ENCODE measurements at places on chromosomes 5 and 9.
A peak's percentile ranks its signal among the peaks of the same experiment; 100 is the strongest.

- DNase-seq, result peak; percentile 94
Measured at GRCh38 chr9:12784461-12785259, 9.8 kb downstream of the LURAP1L start.

- DNase-seq, result no peak
Measured at GRCh38 chr9:127112056-127112455, 10.4 kb downstream of the ANGPTL2 start.

DNA sequence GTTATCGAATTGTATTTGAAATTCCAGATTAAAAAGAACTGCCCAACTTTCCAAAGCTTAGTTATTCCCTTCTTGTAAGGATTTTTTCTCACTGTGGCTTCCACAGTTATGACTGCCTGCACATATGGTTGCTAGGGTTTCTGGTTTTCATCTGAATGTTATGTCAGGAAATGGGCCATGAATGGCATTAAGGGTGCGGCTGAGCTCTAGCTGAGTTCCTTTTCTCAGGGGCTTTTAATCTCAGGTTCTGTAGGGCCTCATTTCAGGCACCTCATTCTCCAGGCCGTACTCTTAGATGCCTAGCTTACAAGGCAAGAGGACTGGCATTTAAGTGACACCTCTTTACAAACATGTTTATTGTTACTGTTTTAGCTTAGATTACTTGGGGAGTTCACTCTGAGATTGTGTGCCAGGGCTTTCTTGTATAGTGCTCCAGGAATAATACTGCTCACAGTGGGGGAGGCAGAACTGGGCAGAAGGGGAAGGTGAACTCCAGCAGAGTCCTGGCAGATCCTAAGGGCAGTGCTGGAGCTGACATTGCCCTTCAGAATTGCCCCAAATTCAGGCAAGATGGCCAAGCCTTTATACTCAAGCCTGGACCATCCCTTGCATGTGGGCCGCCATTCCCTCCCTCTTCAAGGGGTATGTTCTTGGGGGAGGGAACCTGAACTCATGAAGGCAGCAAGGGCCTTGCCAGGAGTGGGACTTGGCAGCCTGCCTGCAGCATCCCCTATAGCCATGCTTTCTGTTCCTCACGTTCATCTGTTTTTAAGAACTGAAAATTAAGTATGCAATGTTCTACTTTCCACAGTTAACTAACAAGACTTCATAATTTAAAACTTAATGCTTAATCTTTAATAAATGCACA is 111.5 kb downstream of the KDM4C start:
- no peak for DNase-seq

- DNase-seq, result no peak
Measured at GRCh38 chr5:33526755-33527154, 86.0 kb downstream of the TARS1 start.

- DNase-seq, result no peak
Measured at GRCh38 chr9:105881021-105881420, 186.7 kb downstream of the TMEM38B start.

- DNase-seq, result no peak
Measured at GRCh38 chr5:90014420-90014819, 395.1 kb downstream of the CETN3 start.

- no peak for DNase-seq
Measured at GRCh38 chr5:116361171-116361967, 213.3 kb downstream of the SEMA6A start.

- DNase-seq, result no peak
Measured at GRCh38 chr9:112198646-112199045, 23.5 kb upstream of the SUSD1 start.

DNA sequence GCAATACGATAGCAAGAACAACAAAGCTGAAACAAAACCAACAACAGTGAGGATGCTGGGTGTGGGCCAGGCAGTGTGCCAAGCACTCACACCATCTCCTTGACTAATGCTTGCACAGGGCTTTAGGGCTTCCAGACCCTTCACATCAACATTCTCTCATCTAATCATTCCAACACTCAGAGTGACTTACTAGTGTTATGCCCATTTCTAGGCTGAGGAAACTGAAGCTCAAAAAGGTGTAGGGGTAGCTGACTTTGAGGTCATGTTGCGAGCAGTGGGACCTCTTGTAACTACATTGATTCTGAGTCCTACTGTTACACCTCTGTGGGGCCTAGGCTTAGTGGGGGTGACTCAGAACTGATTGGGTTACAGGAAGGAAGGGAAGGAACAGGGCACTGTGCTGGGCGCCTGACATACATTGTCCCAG is 9.7 kb downstream of the ANGPTL2 start:
- no peak for DNase-seq

GRCh38 chr5:148716716-148717115 is 62.4 kb upstream of the HTR4 start:
- DNase-seq, result no peak

DNA sequence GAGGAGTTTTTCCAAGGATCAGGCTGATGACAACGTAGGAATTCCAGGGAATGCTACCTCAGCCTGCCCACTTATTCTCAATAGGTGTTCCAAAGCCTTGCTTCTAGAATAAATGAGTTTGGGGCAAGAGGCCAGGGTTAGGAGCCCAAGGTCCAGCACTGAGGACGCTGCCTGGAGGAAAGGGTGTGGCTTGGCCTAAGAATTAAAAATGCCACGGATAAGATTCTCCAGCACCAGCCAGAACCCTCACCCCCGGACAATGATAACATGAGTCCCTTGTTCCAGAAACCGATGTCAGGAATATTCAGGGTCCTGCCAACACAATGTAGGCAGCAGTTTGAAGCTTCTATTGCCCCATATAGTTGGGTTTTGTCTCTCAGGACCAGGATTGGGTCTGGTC is 7.6 kb downstream of the SPRY4 start:
- no peak for DNase-seq

DNA sequence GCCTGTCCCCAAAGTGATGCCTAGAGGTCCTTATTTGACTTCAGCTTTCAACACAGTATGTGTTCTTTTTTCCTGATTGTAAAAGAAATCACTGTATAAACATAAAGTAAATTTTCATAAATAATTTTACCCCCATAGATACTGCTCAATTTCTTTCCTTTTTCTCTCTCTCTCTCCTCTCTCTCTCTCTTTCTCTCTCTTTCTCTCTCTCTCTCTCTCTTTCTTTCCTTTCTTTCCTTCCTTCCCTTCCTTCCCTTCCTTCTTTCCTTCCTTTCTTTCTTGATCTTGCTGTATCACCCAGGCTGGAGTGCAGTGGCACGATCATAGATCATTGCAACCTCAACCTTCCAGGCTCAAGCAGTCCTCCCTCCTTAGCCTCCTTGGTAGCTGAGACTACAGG is 64.8 kb downstream of the PDZD2 start:
- no peak for DNase-seq

DNA sequence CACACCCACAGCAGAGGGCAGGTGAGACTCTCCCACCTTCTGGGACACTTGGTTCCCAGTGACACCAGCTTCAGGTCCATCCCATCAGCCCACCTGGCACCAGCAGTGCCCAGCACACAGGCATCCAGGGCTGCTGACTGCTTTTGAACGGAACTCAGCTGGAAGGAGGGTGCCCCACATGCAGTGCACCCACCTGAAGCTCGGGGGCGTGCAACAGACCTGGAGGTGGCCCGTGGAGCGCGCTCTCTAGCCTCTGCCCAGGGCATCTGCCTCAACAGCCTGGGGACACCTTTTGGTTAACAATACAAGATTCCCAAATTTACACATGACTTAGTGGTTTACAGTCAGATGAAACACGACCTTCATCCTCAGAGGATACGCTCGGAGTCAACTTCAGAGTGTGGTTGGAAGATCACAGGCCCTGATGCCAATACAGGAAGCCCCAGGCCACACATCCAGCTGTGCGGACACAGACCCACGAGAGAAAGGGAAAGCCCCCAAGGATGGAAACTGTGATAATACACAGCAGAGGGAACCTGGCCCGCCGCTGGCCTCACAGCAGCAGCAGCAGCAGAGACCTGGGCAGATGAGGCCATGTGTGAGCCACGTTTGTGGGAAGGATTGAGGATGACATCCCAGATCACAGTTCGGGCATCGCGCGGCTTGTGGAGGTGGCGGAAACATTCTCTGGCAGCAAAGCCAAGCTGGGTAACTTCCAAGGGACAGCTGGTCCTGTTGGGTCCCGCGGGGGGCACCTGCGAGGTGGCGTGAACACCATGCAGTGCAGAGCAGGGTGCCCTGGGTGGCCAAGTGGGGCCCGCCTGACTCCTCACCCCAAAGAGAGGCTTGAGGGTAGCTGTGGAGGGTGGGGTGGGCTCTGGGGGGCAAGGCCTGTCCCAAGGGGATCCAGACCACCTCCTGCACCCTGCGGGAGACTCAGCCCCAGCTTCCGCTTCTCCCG is 64.0 kb downstream of the SECISBP2 start:
- DNase-seq, result no peak

- DNase-seq, result no peak
Measured at GRCh38 chr9:89473762-89474469, 24.0 kb downstream of the SEMA4D start.

DNA sequence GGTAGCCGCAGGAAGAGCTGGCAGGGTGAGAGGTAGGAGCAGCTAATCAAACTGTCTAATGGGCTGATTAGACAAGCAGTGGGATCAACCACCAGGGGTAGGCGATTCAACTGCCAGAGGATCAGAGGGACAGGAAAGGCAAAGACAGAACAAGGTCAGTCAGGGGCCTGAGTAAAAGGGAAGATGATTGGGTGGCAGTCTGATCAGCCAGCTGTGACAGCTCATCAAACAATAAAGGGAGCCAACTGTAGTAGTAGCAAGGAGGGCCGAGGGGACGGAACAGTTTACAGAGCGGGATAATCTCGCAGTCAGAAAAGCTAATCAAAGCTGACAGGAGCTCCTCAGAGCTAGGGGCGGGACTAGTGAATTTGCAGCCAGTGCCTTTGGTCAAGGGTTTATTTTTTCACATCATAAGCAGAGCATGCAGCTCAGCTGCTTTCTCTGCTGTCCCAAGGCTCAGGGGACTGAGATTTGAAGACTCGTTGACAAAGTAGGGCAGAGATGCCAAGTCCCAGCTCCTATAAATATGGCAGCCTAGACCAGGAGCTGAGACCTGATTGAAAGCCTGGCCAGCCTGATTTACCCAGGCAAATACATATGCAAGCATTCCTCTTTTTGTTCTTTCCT is 418.2 kb downstream of the GABRG2 start:
- DNase-seq, result no peak

- DNase-seq, result no peak
Measured at GRCh38 chr9:129362287-129363000, 184.4 kb upstream of the IER5L start.

- peak; percentile 68 for DNase-seq
Measured at GRCh38 chr5:68433923-68434879, 218.6 kb downstream of the PIK3R1 start.

GRCh38 chr5:124034963-124035362 is 523.0 kb downstream of the CSNK1G3 start:
- DNase-seq, result no peak

- DNase-seq, result peak; percentile 19
Measured at GRCh38 chr5:14928661-14929060, 57.1 kb upstream of the ANKH start.

DNA sequence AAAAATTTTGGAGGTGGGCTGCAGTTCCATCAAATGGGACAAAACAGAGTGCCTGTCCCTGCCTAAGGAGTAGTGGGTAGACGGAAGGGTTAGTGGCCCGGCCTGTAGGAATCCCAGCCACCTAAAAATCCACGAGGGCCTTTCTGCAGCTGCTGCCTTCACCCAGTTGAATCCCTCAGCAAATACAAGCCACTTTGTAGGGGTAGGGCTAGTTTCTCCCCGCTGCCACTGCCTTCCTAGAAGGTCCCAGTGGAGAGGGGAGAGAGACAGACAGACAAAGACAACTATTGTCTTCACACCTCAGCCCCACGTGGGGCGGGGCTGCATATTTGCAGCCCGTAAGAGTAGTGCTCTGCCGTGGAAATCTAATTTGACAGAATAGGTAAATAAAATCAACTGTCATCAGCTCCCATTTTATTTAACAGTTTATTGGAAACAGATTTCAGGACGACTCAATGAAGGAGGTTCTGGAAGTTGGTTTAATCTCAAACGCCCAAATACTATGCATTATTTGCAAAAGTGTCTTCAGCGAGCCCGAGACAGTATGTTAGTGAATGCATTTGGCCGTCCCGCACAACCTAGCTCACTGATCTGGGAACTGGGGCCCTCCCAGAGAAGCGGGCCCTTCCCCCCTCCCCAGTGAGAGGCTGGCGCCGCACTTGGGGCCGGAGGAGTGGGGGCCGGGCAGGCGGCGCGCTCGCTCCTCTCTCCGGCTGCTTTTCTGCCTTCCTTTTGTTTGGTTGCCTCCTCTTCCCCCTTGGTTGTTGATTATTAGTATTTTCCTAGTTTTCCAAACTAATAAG is 67.6 kb upstream of the TBCA start:
- no peak for DNase-seq

DNA sequence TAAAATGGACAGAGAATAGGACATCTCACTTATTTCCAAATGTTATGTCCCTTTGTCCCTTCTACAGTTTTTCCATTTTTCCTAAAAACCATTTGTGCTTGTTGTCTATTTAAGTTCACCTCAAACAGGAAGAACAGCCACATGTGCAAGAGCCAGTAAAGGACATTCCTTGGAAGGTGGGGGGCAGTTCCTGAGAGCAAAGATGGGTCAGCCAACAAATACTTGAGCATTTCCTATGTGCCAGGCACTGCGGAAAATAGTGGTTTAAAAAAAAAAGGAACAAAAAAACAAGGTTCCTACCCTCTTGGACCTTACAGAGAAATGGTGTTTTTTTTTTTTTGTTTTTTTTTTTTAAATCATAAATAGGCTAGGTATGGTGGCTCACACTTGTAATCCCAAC is 26.8 kb downstream of the ANP32B start:
- DNase-seq, result no peak

DNA sequence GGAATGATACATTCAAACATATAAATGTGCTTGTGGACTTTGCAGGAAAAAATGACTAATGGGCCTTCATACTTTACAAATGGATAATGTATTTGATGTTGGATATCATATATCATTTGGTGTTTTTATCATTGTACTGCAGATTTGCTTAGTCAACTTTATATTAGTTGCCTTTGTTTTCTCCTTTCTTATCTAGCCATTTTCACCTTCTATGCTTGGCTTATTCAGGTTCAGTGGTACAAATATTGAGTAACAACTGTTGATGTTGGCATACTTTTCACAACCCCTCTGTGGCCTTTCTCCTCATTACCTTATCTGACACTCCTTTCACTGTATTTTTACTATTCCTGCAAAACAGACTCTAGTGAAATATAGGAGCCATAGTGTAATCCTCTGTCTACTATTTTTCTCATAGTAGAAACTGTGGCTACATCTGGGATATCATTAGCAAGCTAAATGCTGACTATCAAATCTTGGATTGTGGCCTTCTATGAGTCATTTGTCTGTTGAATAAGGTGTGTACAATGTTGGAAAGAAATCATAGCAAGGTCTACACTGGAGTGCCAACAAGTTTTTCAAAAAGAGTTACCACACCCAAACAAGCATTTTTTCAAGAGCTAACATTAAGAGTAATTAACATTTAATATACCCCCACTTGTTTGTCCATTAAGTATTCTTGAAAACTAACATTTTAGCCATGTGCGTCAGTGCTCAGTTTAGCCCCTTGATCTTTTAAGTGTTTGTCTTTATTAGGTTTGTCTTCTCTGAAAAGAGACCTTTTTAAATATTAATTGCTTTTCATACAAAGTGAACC is 330.1 kb downstream of the ADGRV1 start:
- peak; percentile 33 for DNase-seq

All from stromal cell of bone marrow (primary cell).